Naive thymus-derived CD4-positive, alpha-beta T cell (primary cell): ENCODE measurements at places on chromosomes 2 and 18. TPM values are rescaled to one million over a fixed set of nuclear protein-coding genes. Genes with fewer than 3 reads are reported as not detected.
A peak's percentile ranks its signal among the peaks of the same experiment; 100 is the strongest.

The CD207 gene
- total RNA-seq: 0.27 TPM

DNA sequence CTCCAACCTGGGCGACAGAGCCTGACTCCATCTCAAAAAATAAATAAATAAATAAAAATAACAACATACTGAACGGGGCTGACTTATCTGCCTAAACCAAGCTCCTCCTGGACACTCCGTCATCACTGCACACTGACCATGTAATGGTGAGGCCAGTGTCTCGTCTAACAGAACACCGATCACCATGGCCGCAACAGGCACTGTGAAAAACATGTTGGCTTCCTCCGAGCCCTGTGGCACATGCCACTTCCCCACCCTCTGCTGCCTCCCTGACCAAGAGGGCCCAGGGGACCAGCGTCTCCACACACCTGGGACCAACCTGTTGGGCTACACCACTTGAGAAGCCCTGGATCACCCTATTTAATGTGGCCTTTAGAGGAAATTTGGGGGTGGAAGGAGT, 33.9 kb downstream of the ZNF516 start:
- no peak for DNase-seq

The ACVR1C gene
- 9.4 TPM for total RNA-seq

DNA sequence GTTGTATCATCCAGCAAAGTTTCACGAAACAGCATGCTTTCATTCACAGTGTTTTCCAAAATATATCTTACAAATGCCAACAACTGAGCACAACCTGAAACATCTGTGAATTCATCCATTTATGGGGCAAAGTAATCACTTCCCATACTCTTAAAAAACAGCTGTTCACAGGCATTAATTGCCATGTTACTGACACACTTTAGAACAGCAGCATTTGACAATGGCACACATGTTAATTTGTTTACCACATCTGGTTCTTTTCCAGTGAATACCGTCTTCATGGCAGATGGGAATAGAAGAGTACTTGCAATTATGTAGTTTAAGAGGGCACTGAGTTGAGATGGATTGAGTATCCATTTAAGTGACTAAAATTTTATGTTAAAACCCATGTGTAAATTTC, 347.4 kb upstream of the LRP1B start:
- DNase-seq: no peak

DNA sequence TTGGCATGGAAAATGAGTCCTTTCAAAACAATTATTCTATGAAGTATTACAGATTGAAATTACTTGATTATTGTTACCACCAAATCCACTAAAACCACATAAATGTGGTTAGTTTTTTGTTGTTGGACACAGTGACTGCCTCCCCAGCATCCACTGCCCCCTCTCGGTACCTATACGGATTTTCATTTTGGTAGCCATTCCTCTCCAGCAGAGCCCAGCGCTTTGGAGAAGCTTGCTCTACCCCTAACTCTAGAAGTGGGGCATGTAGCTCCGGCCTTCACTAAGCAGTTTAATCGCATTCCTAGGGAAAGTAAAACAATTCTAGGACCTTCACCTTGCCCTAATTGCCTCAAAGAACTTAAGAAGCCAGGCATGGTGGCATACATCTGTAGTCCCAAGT, 24.2 kb downstream of the OLA1 start:
- no peak for DNase-seq

The CDH7 gene
- not detected for total RNA-seq

DNA sequence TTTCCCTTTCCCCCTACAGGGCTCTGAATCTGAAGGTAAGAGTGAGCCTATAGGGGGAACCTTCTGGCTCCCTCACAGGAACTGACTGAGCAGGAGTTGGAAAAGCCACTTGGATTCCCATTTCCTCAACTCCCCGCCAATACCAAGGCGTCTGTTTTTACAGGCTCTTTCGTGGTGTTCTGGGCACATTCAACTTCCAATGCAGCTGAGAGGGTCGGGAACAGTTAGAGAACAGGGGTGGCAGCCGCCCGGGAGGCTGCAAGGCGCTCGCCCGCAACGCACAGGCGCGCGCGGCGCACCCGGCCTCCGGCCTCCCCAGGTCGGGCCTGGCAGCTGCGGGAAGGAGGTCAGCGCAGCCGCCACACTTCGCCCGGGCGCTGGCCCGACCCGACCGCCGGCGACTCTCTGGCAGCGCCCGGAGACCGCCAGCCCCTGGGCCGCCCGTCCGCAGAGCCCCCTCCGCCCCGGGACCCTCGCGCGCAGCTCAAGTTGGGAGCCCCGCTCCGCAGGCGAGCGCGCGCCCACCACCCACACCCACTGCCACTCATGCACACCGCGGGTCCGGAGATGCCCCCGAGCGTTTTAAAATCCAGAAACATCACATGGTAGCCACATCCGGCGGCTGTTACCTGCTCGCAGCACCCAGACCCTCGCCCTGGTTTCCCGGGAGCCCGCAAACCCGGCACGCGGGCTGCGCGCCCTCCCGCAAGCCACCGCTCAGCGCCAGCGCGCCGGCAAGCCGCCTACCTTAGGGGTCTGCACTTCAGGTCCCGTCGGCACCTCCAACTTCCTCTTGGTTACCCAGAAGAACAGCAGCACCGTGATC, 816 bp downstream of the GALNT14 start:
- no peak for DNase-seq

The ALLC gene
- total RNA-seq: not detected

DNA sequence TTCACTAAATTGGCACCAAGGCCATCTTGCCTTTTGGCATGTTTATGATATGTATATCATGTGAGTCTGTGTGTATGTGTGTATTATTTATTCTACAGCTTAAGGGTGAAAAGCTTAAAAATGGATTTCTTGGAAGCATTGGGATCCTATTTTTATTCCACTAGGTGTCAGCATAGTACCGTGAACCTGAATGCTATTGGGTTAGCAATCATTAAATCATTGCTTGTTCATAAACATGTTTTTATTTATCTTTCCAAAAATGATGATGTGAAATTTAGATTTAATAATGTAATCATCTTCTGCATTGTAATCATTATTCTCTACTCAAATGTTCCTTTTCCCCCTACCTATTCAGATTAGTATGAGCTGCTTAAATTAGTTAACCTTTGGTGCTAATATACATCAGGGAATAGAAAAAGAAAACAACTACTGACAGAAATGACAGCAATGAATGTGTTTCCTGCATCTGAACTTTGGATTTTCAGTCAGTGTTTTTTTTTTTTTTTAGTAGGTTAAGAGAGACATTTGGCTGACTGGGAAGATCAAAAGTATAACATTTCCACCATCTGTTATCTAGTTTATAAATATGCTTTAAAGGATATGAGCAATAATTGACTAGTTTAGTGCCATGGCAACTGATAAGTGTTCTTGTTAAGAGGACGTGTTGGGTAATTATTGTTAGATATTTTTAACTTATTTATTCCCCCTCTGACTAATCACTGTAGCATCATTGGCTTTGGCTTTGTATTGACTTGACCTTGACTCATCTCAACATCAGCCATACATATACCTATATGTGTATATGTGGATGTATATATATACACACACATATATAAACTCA, 14.1 kb upstream of the ZSWIM2 start:
- no peak for DNase-seq

The DSC3 gene
- total RNA-seq: not detected in 2 replicates

DNA sequence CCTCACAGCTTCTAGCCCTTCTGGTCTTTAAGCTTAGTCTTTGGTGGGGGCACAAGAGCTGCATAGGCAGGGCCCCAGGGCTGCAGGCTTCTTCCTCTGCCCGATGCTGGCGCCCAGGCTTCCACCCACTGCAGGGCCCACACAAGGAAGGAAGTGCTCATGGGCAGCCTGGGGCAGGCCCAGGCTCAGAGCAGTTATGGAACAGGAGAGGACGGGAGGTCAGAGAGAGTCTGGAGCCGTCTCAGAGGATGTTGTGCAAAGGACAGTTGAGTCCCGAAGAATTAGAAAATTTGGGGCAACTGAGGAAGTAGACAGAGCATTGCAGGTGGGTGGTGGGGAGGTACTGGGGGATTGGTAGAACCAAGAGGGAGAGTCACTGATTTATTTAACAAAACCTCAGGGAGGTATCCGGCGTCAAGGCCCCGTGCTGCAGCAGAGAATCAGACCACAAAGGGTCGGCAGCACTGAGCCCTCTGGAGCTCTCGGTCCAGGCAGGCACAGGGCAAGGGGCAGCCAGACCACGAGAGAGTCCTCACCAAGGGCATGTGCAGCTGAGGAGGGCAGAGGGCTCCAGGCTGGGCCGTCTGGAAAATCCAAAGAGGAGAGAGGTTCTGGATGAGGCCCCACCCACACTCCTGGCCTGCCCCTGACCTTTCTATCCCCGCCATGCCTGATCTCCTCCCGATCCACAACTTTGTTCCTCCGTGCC, 110.8 kb upstream of the GLI2 start:
- DNase-seq: no peak

The CFAP65 gene
- total RNA-seq: not detected

The HOXD13 gene
- total RNA-seq: not detected

DNA sequence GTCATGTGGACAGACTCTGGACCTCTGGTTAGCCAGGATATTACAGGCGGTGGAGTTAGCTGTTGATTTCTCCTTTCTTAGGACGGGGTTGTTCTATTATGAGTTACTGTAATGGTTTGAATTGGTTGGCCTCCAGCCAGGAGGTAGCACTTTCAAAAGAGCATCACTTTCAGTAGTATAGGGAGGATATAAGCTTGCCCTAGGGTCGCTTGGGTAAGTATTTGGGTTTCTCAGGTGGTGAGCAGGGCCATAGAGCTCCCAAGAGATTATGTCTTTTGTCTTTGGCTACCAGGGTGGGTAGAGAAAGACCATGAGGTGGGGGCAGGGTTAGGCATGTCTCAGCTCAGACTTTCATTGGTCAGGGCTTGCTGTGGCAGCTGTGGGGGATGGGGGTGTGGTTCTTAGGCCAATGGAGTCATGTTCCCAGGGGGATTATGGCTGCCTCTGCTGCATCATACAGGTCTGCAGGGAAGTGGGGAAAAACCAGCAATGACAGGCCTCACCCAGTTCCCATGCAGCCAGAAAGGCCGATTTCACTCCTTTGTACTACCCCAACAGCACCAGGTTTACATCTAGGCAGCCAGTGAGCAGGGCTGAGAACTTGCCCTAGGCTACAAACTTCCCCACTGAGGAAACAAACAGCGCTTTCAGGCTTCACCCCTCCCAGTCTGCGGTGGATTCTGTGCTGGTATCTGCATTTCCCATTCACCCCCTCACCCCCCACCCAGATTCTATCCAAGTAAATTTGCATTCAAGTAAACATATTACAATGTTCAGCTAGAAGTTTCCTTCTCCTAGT, 89.4 kb upstream of the SLC38A11 start:
- no peak for DNase-seq

- no peak for DNase-seq
Measured at GRCh38 chr18:69677595-69677994, 270.1 kb downstream of the CD226 start.

The ERMN gene
- total RNA-seq: 5.6 TPM

The FABP1 gene
- total RNA-seq: not detected in 2 replicates

- DNase-seq: peak; percentile 77
Measured at GRCh38 chr2:113138428-113139322, 11.3 kb downstream of the IL1RN start.

GRCh38 chr18:79545255-79545654, 134.3 kb upstream of the CTDP1 start:
- no peak for DNase-seq

GRCh38 chr2:173693044-173693589, 272.1 kb downstream of the SP3 start:
- DNase-seq: no peak

DNA sequence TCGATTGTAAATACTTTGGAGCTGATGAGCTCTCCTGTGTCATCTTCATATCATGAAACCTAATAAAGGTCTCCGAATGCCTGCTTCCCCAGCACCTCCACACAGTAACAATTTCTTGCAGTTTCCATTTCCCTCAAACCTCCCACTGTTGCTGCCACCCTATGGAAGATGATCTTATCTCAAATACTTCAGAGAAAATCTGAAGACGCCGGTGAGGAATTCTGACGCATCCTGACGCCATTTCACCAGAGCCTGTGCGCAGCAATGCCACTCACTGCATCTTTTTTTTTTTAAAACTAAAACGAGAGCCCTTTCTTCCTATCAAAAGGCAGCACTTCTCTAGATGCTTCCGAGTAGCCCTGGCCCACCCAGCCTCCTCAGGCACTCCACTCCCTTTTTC, 31.9 kb upstream of the GNAL start:
- DNase-seq: no peak

The SPP2 gene
- not detected for total RNA-seq

GRCh38 chr18:49059028-49059834, 108.5 kb upstream of the SMAD7 start:
- DNase-seq: no peak

DNA sequence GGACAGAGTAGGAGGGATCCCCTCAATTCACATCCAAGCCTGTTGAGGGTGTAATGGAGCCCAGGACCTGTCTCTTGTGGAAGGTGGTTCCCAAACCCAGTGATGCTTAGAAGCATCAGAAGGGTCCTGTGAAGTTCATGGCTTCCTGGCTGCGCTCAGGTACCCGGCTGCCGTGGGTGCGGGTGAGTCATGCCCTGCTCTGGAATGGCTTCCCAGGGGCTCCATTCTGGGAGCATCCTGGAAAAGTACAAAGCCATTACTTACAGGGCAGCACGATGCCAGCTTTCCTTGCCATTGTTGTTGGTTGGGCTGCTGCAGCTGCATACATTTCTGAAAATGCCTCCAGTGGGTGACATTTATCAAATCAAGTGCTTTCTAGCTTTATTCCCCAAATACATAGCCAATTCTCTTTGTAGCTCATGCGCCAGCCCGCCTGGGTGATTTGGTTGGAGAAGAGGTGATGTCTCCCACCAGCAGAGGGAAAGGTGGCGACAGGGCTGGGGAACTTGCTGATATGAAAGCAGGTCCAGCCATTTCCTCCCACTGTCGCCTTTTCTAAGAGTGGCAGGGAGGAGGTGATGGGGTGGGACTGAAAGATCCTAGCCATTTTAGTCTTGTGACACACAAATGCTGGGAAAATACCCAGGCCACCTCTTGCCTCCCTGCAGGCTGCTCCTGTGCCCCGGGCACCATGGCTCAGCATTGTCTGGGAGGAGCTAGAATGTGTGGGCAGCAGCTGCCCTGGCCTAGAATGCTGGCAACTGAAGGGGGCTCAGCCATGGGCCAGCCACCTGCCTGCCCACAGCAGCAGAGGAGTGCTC, 65.9 kb upstream of the HPCAL1 start:
- no peak for DNase-seq

DNA sequence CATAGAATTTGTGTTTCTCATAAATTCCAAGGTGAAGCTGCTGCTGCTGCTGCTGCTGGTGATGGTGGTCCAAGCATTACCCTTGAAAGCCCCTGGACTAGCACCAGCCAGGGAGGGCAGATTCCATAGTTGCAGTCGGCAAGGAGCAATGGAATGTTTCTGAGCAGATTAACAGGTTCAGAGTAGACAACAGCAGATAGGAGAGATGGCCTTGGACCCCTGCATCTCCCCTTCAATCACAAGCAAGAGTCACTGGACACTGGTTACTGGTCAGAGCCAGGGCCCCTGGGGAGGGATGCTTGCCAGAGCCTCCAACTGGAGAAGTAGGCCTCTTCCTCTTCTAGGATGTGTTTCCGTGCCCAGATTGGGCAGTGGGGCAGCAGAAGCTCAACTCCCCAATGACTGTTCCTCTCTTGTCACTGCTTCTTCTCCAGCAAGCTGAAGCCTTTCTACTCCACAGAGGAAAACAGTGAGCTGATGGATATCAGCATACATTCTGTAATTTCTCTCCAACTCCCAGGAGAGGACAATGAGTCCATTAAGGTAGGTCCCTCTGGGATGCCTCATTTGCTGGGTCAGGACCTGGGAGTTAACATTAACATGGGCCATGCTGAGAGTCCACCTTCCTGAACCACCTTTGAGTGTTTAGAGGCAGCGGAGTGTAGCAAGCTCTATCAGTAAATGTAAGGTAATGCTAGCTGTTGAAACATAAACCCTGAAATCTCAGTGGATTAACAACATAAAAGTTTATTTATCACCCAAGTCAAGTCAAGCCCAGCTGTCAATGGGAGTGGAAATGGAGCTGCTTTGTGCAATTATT, 35.3 kb downstream of the MROH2A start:
- DNase-seq: no peak

The ACADL gene
- total RNA-seq: not detected in 2 replicates
